Effector CD4-positive, alpha-beta T cell (primary cell): ENCODE measurements at places on chromosomes 13 and 19.

GRCh38 chr19:45154064-45154827, 6.5 kb downstream of the NKPD1 start:
- no peak for DNase-seq

DNA sequence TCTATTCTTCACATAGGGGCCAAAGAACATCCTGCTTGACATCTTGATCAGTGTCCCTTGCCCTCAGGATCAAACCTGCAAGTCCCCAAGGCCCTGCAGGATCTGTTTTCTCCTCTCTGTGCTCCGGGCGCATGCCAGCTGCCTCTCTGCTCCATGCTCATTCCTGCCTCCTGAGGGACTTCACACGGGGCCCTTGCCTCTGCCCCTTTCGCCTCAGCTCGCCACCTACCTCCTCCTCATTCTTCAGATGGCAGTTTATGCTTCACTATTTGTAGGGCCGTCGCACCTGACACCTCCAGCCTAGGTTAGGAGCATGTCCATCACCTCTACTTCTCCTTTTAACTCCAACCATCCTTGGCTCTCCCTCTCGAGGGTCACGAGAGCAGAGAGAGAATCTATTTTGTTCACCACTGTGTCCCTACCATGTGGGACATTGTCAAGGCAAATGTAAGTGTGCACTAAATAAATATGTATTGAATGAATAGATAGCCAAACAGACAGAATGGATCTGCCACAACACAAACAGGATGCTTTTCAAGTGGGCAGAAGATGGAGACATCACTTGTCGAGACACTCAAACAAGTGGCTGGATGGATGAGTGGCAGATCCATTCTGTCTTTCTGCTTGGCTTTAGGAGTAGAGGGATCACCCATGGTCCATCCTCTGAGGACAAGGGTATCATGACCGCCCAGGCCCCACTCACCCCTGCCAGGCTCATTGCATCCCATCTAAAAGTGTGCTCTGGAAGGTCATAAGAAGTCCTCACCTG, 29.6 kb downstream of the ACTN4 start:
- DNase-seq, result no peak

DNA sequence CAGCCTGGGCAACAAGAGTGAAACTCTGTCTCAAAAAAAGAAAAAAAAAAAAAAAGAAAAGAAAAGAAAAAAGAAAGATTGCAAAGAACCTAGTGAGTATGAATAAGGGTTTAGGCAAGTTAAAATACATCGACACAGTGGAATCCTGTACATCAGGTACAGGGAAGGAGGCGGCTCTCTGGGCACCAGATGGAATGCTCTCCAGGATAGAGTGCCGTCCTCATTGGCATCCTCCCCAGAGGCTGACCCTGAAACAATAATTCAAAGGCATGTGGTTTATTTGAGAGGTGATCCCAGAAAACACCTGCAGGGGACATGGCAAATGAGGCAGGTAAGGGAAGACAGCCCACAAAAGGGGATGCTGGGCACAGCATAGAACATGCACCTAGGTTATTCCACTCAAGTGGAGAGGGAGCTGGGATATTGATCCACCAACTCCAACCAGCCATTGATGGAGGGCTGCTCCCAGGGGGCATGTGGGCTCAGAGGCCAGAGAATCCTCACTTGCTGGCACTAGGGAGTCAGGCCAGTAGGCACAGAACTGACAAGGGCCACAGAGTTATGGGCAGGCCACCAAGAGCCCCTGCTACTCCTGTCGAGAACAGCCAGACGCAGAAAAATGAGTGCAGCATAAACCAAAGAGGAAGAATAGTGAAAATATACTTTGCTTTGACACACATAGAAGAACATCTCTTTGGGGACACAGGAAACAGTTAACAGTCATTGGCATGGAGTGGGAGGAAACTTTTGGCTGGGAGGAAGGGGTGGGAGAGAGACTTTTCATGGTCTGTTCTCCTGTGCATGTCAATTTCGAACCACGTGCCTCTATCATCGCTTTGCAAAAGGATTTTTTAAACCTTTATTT, 4.2 kb downstream of the TSPAN16 start:
- DNase-seq, result no peak

DNA sequence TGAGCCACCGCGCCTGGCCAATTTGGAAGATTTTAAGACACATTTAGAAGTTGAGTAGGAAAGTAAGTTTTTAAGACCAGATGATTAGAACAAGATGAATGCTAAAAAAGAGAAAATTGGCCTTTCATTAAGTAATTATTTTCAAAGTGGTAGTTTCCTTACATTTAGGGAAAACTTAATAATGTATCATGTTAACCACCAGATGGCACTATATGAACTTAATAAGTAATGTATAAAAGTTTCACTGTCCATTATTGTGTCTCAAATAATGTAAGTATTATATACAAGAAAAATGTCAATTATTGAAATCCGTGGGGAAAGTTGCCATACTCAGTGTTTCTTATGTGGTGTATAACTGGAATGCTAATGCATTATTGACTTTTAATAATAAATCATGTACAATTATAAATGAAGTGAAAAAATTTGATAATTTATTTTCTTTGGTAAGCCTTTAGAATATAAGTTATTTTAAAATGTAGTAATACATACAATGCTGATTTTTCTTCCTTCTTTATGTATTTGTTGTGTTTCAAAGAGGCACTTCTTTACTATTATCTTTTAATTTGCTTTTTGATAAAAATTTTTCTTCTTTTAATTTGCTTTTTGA, 29.2 kb downstream of the COG6 start:
- DNase-seq, result no peak

GRCh38 chr19:33391631-33392249, 18.2 kb downstream of the CEBPG start:
- no peak for DNase-seq

DNA sequence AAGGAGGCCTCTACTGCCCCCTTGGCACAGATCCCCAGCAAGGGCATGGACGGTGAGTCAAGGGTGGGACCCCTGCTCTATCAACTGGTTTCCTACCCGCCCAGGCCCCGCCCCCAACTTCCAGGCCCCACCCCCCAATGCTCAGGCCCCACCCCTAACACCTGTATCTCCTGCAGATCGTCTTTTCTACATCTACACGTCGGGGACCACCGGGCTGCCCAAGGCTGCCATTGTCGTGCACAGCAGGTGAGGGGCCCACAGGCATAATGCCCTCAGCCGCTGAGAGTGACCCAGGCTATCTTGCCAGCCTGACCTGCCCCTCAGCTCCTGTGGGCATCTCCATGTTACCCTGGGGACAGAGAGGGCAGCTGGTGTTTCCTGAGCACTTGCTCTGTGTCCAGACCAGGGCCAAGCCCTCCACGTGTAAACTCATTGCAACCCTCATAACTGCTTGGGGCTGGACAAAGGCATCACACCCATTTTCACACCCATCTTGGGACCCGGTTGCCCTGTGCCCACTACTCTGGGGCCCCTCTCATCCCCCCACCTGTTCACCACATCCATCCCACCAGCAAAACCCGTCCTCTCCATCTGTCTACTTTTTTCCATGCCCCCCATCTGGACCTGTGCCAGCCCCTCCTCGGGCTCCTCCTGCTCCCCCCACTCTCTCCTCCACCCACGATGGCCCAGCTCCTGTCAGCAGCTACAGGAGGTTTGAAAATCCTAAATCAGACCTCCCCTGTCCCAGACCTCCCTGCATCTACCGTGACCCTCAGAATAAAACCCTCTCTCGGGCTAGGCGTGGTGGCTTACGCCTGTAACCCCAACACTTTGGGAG, 17.2 kb downstream of the SLC27A1 start:
- no peak for DNase-seq

DNA sequence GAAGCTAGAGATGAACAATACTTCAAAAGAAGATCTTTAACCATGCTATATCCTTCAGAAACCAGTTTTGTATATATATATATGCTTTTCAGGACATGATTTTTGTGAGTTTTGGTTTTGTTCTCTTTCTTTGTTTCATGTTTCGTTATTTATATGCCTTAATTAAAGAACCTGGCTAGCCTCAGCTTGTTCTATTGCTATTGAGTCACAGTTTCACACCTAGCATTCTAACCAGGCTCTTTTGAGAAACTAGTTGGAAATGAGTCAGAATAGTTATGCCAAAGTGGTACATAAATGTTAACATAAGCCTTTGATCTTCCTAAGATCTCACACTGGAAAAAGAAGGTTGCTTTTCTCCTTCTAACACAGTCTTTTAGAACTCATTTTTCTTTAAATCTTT, 1925.2 kb downstream of the OLFM4 start:
- no peak for DNase-seq

- no peak for DNase-seq
Observed at GRCh38 chr19:53853707-53854106, 14.0 kb upstream of the MYADM start.

DNA sequence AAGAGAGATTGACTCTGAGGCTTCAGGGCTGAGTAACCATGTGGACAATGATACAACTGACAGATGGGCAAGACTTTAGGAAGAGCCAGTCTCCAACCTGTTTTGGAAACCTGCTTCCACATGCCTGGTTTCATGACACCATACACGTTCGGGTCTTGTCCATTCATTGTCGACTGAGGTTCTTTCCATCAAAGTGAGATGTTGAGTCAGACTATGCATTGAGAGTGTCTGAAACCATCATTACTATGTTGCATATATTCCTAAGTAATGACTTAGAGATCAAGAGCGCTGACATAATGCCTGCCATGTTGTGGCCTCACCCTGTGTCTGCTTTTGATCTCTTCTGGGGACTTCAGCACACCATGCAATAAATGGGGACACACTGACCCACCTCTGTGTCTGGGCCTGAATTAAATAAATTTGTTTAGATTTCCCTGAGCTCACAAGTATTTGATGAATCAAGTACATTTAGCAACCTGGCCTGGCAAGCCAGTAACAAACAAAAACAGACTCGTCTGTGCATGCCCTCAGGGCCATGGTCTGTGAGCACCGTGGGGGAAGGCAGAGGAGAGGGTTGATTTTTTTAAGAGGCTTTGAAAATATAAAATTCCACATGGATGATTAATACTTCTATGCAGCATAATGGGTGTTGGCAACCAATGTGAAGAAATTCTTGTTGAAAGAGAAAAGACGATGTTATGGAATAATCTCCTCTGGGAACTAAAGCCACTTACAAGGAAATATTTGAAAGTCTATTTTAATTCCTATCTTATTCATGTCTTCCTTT, 49.9 kb upstream of the UBAC2 start:
- DNase-seq, result no peak

DNA sequence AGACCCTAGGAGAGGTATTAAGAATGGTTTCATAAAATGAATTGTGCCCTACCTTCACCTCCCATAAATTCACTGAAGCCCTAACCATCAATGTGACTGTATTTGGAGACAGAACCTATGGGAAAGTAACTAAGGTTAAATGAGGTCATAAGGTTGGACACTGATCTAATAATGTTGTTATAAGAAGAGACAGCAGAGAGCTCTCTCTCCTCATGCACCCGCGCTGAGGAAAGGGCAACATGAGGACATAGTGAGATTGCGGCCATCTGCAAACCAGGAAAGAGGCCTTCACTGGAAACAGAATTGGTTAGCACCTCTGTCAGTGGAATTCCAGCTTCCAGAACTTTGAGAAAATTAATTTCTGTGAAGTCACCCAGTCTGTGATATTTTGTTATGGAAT, 1396.1 kb upstream of the MIR17HG start:
- DNase-seq, result no peak

- no peak for DNase-seq
Observed at GRCh38 chr13:25806264-25806974, 245.4 kb downstream of the SHISA2 start.

DNA sequence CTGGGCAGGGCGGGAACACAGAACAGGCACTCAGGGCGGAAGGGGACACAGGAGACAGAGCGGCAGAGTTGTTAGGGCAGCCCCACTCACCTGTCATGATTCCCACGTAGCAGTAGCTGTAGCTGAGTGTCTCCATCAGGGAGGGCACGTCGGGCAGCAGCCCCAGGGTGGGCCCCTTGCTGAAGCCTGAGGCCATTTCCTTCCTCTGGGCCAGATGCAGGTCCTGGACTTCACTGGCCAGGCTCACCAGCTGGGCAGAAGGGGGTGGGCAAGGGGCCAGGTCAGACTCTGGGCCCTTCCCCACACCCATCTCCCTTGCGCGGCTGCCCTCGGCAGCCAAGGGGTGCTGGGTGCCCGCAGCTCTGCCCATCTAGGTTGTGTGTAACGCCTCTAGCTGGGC, 5.9 kb downstream of the MBOAT7 start:
- no peak for DNase-seq

GRCh38 chr13:75312884-75313520, 169.0 kb downstream of the TBC1D4 start:
- no peak for DNase-seq

DNA sequence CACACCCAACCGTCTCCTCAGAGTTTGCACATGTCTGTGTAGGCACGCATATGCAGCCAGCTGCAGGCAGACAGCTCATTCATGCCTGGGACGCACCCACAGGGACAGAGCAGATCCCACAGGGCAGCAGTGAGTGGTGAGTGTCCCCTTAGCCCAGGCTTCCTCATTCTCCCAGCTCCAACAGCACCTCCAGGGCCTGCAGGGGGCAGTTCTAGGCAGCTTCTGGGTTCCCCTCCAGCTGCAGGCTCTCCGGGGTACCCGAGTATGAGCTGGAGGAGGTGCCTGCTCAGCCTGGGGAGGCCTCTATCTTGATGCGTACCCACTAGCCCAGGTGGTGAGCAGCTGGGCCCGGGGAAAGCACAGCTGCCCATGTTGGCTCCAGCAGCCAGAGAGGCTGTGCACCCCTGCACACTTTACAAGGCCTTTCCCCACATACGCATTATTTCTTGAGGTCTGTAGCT, 1.3 kb upstream of the SHANK1 start:
- no peak for DNase-seq

DNA sequence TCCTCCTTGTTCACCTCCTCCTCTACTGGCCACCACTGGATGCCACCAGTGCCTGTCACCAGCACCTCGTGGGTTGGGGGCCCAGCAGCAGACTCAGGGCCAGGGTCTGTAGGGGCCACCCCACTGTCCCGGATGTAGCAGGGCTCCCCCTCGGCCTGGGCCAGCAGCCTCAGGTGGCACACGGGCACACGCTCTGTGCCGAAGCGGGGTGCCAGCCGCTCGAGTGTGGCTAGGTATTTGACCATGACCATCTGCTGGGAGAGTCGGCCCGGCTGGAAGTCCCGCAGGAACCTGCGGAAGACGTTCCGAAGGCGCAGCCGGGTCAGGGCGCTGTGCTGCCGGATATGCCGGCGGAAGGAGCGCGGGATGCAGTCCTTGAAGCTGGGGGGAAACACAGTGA, 14.9 kb downstream of the TYK2 start:
- no peak for DNase-seq

DNA sequence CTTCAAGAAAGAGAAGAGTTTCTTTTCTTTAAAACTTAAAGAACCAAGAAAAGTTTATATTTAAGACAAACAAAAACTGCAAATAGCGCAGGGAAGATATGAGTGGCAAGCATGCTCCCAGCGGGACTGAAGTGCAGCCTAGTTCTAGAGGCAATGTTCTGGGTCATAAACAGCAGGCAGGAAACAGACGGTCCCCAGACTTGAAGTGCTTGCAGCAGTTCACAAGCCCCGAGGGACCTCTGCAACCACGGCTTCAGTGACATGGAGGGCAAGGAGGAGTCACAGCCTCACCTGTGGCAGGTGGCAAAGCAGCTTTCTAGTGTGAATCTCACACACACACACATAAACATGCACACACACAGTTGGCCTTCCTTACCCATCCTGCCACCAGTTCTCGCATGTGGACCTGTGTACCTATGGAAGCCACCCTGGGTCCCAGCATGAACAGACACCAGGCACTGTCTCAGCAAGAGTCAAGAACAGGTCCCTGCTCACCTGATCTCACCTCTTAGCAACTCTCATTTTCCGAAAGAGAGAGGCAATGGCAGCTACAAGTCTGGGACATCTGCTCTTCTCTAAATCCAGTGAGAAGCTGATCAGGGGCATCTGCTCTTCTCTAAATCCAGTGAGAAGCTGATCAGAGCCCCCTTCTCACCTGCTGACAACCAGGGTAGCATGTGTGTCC, 162.0 kb downstream of the EFNB2 start:
- DNase-seq, result no peak

GRCh38 chr19:9913237-9914000, 22.9 kb downstream of the OLFM2 start:
- DNase-seq, result no peak
